NCI-H2081 treated with DMSO at 0.1 percent for 48 hours (cell line): ENCODE measurements at places on chromosomes 6 and 20.

DNA sequence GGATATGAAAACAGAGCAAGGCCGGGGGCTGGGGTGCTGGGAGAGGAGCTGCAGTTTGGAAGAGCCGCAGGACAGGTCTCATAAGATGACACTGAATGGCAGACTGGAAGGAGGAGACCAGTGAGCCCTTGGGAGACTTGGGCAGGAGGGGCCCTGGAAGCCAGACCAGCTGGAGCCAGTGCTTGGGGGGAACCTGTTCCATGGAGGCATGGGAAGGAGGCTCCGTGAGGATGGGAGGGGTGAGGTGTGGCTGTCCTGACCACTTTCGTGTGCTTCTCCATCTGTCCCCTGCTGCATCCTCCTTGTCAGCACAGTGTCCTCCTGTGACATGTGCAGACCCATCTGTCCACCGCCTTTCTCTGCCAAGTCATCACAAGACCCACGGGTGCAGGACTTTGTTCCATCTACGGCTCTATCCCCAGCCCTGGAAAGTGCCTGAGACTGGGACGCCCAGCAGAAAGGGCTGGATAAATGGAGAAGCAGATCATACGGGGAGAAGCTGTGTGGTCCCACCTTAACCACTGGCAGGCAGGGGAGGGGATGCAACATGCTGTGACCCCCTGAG lies 84.8 kb upstream of the MPC1 start:
- no peak for DNase-seq

DNA sequence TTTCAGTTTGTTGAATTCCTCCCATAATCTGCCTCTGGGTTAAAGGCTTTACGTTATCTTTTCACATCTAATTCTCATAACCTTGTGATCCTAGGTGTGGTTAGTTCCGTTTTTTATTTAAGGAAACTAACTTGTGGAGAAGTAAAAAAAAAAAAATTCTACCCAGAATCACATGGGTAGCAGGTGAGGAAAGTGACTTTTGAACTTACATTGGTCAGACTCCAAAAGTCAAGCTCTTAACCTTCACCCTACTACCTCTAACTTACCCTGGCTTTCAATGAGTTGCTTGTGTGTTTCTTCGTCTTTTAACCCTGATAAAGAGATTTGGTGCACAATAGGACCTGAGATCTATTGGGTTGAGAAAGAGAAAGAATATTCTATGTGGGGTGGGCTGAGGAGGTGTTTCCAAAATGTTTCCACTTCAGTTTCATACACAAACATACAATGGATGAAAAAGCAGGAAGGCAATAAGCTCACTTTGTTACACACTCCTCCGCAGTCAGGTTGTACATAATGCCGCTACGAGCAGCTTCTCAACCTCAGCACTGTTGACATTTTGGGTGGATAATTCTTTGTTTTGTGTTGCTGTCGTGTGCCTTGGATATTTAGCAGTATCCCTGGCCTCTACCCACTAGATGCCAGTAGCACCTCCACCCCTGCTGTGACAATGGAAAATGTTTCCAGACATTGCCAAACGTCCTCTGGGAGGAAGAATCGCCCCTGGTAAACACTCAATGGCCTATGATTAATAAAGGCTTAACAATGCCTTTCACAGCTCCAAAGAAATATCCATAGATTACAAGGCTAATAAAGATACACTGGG lies 193.0 kb upstream of the ZNF217 start:
- DNase-seq = no peak

- no peak for DNase-seq
These were observed 79.5 kb upstream of the RALGAPA2 start for GRCh38 chr20:20791664-20792568.

DNA sequence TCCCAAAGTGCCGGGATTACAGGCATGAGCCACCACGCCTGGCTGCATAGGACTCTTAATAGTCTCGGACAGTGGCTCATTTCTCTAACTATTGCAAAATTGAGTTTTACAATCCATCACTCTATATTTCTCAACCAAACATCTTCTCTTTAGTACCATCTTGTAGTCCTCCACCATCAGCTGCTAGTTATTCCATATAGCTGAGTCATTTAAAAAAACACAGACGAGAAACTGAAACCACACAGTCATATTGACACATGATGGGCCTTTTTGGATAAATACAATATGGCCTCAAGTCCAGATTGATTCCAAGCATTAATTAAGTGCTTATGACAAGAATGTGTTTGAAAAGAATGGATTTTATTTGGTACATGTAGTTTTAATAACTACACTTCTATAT lies 599.1 kb downstream of the MEI4 start:
- DNase-seq = no peak

DNA sequence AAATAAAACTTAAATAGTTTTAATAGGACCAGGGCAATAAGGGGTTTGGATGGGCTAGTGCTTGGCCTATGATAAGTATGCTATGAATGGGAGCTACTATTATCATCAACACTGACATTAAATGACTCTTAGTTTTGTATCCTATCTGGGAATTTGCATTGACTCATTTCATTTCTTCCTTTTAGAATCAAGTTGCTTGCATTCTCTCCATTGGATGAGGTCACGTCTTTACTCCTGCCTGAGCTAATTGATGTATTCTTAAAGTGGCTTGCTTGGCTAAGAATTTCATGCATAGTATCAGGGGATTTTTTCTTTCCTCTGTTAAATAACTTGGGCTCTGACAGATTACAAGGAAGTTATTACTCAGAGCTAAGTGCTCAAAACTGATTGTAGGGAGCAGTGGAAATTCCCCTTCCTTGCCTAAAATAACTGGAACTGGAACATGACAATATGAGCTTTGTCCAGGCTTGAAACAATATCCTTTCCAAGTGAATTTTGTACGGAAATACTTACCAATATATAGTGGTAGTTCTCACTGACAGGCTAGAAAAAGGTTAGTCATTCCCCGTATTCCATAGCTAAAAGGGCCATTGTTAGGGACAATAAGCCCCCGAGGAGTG lies 169.9 kb downstream of the BCAS1 start:
- DNase-seq = no peak

DNA sequence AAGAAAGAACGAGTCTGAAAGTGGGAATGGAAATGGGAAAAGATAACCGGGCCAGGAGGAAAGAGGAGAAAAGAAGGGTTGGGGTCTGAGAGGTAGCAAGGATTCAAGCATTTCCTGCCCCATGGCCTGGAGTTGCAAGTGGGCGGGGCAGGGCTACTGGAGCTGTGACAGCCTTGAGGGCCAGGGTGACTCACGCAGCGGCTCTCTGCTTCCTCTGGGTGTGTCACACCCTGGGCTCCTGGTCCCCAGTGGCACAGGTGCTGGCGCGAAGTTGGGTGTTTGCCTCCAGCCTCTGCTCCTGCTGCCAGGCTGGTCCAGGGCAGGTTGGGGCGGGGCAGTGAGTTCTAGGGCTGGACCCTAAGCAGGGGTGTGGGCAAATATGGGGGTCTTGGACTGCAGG lies 3.3 kb upstream of the ULBP3 start:
- DNase-seq = no peak

DNA sequence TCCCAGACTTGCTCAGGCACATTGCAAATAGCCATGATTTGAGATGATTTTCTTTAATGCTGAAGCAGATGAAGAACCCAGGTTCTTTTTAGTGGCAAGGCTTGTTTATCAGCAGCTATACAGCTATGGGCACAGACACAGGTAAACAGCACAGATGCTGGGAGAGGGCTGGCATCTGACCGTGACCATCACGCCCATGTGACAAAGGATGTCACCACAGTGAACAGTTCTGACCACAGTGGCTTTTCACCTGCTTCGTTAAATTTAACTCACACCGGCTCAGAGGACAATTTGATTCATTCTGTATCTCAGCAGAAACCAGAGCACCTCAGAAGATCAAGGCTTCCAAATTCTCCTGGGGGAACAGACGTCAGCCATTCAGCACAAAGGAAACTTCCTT lies 142.6 kb downstream of the CDH26 start:
- no peak for DNase-seq
